Large intestine (tissue), 12 donors: ENCODE measurements at places on chromosomes 7 and 10.

GRCh38 chr7:151630851-151631569 is 111.3 kb upstream of the RHEB start:
- H3K27me3 ChIP-seq: no peaks in the 10 kb centered on the region
- H3K27ac ChIP-seq: peak overlapping the region; percentile 82
- peak; percentile 36 for DNase-seq
- peaks cover 6% of the 10 kb centered on the region for H3K4me1 ChIP-seq
- peak overlapping the region; percentile 68 for H3K4me3 ChIP-seq
- peaks cover 7% of the 10 kb centered on the region for H3K36me3 ChIP-seq

DNA sequence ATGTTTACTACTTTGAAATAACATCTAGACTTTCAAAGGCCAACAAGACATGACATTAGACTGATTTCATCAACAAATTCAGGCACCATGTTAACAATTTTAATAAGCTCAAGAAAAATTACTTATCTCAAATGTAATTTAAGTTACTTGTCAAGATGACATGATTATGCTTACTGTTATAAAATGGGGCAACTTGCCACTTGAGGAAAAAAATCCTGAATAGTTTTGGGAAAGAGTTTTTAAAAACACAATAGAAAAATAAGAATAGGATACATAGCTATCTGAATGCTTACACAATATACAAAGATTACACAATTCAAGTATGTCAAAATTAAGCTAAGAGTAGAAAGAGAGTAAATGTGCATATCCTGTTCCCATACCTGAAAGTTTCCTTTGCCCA is 85.4 kb downstream of the RNF32 start:
- no peaks in the 10 kb centered on the region for H3K27me3 ChIP-seq
- H3K4me1 ChIP-seq: no peaks in the 10 kb centered on the region
- H3K36me3 ChIP-seq: no peaks in the 10 kb centered on the region
- no peak overlapping the region for H3K4me3 ChIP-seq
- DNase-seq: no peak
- H3K27ac ChIP-seq: no peak overlapping the region

DNA sequence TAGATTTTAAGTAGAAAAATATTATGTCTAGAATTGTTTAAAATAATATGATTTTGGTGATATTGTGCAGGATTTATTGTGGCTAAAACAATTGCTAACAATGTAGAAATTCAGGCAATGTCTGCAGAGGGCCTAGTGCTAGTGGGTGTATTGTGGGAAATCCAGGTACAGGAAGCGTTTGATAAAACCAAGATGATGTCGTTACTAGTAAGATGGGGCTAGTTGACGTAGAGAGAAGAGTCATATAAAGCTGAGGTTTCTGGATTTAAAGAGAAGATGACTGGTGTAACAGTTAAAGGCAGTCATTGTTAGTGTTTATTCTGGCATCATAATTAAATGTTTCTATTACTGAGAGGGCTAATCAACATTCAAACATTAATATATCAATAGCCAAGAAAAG is 43.5 kb downstream of the ADK start:
- H3K4me1 ChIP-seq: no peaks in the 10 kb centered on the region
- H3K27me3 ChIP-seq: no peaks in the 10 kb centered on the region
- no peak overlapping the region for H3K4me3 ChIP-seq
- no peak for DNase-seq

DNA sequence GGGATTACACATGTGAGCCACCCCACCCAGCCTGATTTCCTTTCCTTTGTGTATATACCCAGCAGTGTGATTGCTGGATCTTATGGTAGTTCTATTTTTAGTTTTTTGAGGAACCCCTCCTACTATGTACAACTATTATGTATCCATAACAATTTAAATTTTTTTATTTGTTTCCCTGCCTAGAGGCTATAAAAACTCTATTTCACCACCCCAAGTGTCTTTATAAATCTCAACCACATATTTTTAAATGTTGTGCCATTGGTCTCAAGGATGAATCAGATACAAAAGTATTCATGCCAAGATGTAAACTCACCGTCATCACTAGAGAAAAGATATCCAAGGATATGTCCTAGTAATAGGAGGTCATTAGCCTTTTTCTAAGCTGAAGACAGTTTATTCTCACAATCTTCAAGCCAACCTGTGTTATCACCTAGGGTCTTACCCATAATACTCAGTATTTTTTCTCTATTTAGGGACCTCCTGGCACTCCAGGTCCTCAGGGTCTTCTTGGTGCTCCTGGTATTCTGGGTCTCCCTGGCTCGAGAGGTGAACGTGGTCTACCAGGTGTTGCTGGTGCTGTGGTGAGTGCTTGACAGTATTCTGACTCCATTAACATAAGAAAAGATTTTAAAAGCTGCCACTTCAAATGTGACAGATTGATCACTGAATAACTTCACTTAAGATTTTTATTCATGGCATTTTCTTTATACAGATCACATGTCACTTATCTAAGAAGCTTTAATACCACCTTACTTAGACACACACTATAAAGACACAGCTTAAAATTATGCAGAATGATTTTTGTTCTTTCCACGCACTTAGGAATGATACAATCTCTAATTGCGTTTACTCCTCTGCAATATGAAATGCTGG is 29.4 kb downstream of the COL1A2 start:
- no peak overlapping the region for H3K4me3 ChIP-seq
- peaks cover 43% of the 10 kb centered on the region for H3K36me3 ChIP-seq
- H3K27ac ChIP-seq: no peak overlapping the region
- no peak for DNase-seq
- peaks cover 4% of the 10 kb centered on the region for H3K4me1 ChIP-seq

DNA sequence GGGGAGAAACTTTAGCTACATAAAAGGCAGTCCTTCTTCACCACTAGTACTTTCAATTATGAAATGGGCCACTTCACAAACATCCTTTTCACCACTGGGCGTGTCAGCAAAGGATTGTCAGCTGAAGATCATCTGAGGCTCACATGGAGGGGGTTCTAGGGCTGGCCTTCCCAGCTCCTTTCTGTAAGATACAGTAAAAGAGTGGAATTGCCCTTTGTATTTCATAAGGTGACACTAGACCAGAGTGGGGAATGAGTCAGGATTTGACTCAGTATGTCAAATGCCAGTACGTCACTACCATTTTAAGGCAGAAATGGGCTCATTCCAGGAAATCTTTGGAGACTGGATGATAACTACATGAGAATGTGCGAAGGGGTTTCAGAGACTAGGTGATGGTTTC is 21.2 kb upstream of the BLOC1S2 start:
- peaks cover 18% of the 10 kb centered on the region for H3K27me3 ChIP-seq
- H3K27ac ChIP-seq: no peak overlapping the region
- no peaks in the 10 kb centered on the region for H3K36me3 ChIP-seq
- no peak for DNase-seq
- no peak overlapping the region for H3K4me3 ChIP-seq

GRCh38 chr7:17552952-17553351 is 254.5 kb downstream of the AHR start:
- no peak overlapping the region for H3K27ac ChIP-seq
- H3K4me3 ChIP-seq: no peak overlapping the region
- H3K27me3 ChIP-seq: no peaks in the 10 kb centered on the region
- DNase-seq: no peak
- peaks cover 4% of the 10 kb centered on the region for H3K4me1 ChIP-seq

DNA sequence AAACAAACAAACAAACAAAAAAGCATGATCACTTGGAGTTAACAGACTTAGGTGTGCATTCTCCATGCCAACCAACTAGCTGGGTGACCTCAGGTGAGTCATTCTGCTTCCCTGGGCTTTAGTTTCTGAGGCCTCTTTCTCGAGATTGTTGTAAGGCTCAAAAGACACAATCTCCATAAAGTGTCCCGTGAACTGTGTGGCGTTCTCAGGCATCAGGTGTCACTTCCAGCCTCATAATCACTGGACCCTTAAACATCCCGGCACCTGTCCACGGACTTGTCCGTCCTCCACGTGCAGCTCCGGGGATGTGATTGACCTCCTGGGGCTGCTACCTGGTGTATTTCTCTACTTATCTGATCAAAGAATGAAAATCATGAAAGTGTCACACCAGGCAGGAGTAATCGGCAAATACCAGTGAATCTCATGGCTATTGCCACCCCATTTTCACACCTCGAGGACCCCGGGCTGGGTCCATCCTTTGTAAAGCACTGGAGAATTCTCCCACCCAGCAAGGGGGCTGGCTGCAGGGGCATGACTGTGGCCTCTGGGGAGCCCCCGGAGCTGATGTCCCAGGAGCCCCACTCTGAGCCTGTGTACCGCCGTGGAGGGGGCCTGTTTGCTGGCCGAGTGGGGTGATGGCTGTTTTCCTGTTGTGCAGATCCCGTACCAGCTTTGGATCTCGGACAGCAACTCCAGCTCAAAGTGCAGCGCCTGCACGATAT is 189.8 kb upstream of the SH2B2 start:
- DNase-seq: peak; percentile 85
- H3K4me1 ChIP-seq: peaks cover 33% of the 10 kb centered on the region
- peak overlapping the region; percentile 95 for H3K27ac ChIP-seq
- H3K4me3 ChIP-seq: peak overlapping the region; percentile 8

- DNase-seq: peak; percentile 56
- no peaks in the 10 kb centered on the region for H3K27me3 ChIP-seq
- no peak overlapping the region for H3K4me3 ChIP-seq
- no peak overlapping the region for H3K27ac ChIP-seq
- no peaks in the 10 kb centered on the region for H3K4me1 ChIP-seq
These were observed 30.2 kb upstream of the ABI1 start for GRCh38 chr10:26890956-26891355.

DNA sequence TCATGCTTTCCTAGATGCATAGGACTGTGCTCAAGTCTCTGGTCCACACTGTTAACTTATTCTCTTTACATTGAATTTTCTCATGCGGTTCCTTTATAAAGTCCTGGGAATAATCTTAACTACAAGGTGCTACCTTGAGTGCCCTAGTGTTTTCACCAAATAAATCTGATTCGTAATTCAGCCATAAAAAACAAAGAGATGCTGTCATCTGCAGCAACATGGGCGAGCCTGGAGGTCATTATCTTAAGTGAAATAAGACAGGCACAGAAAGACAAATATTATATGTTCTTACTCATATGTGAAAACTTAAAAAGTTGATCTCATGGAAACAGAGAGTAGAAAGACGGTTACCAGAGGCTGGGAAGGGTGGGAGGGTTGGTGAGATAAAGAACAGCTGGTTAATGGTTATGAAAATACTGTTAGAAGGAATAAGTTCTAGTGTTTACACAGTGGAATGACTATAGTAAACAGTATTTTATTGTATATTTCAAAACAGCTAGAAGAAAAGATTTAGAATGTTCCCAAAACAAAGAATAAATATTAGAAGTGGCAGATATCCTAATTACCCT is 38.3 kb downstream of the NT5C3A start:
- peak; percentile 33 for DNase-seq
- H3K4me1 ChIP-seq: no peaks in the 10 kb centered on the region
- no peaks in the 10 kb centered on the region for H3K27me3 ChIP-seq
- no peak overlapping the region for H3K4me3 ChIP-seq
- H3K27ac ChIP-seq: no peak overlapping the region
- peaks cover 37% of the 10 kb centered on the region for H3K36me3 ChIP-seq

- H3K27ac ChIP-seq: no peak overlapping the region
- H3K4me3 ChIP-seq: no peak overlapping the region
- no peaks in the 10 kb centered on the region for H3K27me3 ChIP-seq
- H3K36me3 ChIP-seq: peaks cover 17% of the 10 kb centered on the region
These were observed 182.6 kb downstream of the TCF7L2 start for GRCh38 chr10:113132591-113133121.
